Astrocyte of the hippocampus (primary cell): ENCODE measurements at places on chromosomes 11 and 22.
A peak's percentile ranks its signal among the peaks of the same experiment; 100 is the strongest.

DNA sequence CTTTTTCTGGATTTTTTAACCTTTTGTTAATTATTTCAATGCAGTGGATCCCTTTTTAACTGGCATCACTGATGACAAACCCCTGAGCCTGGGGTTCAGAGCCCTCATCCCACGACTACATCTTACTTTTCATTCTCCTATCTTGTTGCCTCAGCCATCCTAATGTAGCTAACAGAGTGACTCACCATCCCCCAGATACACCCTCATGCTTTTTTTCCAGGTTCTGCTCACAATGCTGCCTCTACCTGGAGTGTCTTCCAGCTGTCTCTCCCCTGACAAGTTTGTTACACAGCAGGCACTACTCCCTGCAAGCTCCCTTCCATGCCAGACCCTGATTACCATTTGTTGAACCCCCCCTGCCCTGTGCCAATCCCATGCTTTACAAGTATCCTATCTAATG lies 135.4 kb downstream of the NCAM1 start:
- DNase-seq, result no peak

- no peak for DNase-seq
These were observed 1.8 kb upstream of the LRRC75B start for GRCh38 chr22:24594569-24595120.

GRCh38 chr11:114082767-114083181 lies 23.3 kb downstream of the ZBTB16 start:
- peak; percentile 59 for DNase-seq

DNA sequence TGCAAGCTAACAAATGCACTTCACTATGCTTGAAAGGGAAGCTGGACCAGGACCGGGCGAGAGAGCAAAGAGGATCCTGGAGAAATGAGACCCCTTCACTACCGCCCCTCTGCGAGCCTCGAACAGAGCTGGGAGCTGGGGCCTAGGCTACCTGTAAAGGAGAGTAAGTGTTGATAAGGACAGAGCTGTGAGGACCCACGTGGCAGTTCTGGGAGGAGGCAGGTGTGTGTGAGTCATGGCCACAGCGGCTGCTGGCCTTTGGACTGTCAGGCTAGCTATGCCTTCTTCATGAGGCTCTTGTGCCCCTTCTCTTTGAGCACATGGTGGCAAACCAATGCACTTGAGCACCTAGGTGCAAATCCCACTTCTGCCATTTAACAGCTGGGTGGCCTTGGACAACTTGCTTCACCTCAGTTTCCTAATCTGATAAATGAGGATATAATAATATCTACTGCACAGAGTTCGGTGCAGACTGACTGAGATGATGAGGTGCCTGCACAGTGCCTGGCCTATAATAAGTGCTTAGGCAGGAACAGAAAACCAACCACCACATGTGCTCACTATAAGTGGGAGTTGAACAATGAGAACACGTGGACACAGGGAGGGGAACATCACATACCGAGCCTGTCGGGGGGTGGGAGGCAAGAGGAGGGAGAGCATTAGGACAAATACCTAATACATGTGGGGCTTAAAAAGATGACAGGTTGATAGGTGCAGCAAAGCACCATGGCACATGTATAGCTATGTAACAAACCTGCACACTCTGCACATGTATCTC lies 35.3 kb upstream of the KCNJ11 start:
- no peak for DNase-seq

DNA sequence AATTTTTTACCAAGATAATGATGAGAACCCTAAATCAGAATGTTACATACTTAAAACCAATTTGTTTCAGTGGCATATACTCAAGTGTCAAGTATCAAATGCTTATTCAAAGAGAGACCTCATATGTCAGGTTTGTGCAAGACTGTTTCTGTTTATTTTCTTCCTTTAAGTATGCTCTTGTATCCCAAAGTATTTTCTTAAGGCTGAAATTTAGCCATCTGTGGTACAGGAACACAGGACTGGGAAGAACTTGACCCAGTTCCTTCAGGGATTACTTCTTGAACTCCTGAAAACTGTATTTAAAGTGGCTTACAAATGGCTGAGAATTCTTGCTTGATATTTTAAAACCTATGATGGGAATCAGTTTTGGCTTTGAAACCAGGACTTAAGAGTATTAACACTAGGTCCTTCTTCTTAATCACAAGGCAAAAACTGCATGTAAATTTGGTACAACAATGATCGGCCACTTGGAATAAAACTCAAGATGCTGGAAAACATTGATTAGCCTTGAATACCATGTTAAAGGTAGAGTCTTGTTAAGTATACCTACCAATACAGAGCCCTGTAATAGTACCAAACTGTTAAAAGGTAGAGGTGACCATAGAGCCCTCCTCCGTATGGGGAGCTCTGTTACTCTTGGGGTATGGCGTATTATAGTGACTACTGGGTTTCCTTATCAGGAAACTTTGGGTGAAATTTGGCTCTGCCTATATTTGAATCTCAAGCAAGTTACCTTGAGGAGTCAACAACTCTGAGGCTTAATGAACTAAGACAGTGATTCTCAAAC lies 95.9 kb downstream of the BLID start:
- DNase-seq, result no peak

DNA sequence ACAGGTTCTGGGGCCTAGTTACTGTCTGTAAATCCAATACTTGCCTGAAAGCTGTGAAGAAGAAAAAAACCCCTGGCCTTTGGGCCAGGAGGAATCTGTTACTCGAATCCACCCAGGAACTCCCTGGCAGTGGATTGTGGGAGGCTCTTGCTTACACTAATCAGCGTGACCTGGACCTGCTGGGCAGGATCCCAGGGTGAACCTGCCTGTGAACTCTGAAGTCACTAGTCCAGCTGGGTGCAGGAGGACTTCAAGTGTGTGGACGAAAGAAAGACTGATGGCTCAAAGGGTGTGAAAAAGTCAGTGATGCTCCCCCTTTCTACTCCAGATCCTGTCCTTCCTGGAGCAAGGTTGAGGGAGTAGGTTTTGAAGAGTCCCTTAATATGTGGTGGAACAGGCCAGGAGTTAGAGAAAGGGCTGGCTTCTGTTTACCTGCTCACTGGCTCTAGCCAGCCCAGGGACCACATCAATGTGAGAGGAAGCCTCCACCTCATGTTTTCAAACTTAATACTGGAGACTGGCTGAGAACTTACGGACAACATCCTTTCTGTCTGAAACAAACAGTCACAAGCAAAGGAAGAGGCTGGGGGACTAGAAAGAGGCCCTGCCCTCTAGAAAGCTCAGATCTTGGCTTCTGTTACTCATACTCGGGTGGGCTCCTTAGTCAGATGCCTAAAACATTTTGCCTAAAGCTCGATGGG lies 13.5 kb downstream of the PIK3IP1 start:
- no peak for DNase-seq

DNA sequence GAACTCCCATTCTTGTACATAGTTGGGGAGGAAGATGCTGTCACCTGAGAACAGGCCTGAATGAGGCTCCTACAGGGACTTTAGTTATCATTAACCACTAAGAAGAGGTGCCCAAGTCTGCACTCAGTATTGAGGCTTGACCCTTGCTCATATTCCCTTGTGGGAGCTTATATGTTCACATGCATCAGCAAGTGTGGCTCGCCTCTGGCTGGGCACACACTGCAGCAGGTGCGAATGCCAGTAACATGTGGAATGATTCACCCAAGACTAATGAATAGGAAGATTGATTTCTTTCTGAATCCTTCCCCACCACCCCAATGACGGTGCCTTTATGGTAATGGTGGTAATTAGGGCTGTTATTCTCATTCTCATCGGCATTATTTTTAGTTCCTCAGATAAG lies 127.3 kb downstream of the FEZ1 start:
- DNase-seq, result no peak

DNA sequence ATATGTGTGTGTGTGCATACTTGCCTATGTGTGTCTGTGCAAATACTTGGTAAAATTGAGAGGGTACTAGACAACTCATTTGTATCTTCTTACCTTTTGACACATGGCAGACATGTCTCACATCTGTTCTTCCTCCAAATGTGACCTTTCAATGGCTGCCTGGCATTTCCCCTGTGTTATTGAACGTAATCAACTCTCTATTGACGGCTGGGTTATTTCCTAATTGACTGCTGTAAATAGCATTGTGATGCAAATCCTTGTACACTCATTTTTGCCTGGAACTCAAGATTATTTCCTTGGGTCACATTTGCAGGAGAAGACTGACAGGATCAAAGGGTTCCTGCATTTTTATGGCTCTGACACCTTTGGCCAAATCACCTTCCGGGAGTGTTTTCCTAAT lies 37.4 kb downstream of the KCNQ1 start:
- no peak for DNase-seq

DNA sequence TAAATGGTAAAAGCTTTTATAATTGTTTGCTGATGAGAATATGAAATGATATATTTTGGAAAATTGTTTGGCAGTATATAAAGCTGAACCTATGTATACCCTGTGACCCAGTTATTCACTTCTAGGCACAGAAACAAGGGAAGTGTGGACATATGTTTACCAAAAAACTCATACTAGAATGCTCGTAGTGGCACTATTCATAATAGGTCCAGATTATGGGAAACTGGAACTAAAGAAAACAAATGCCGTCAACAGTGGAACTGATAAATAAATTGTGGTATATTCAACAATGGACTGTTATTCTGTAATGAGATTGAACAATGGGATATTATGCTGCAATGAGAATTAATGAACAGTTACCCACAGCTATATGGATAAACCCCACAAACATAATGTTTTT lies 32.8 kb downstream of the CSTPP1 start:
- DNase-seq, result no peak

- peak; percentile 28 for DNase-seq
These were observed 17.5 kb downstream of the JAM3 start for GRCh38 chr11:134086376-134086775.

DNA sequence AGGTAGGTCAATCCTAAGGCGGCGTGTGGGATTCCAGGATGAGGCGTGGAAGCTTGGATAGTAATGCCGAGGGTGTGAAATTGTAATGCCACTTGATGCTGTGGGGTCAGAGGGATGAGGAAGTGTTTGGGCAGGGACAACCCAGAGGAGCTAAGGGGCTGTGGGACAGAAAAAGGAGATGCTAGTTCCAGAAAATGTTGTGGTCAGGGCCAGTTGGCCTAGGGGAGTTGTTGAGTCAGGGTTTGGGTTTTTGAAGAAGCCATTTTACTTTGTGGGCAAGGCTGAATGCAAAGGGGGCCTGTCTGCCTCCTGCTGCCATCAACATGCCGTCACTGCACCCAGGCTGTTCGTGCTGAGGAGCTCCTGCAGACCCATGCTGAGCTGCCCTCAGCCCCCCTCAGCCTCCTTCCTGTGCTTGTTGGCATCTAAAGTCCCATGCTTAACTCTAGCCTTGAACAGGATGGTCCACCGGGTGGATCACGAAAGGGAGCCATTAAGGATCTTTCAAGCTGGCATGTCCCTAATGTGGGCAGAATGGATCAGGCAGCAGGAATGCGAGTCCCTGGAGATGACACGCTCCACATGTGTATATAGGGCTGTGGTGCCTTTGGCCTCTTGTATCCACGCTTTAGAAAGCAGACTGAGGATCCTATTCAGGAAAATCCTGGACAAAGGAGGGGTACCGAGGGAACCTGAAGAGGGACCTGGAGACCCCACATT lies 2.1 kb downstream of the C11orf16 start:
- DNase-seq, result peak; percentile 16

DNA sequence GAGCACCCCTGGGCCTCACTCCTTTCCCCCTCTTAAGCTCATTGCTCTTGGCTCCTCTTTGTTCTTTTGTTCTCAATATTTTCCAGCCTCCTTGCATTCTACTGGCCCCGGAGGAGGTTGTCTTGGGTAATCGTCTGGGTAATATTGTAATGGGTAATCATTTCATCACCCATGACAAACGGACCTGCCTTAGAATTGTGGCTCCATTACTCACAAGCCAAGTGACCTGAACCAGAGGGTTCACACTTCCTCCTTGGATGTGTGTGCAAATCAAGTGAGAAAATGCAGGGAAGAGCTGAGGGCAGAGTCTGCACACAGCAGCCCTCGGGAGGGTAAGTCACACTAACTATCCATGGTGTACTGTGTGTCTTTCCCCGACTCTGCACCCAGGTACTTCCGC lies 305.0 kb downstream of the BUD13 start:
- no peak for DNase-seq

DNA sequence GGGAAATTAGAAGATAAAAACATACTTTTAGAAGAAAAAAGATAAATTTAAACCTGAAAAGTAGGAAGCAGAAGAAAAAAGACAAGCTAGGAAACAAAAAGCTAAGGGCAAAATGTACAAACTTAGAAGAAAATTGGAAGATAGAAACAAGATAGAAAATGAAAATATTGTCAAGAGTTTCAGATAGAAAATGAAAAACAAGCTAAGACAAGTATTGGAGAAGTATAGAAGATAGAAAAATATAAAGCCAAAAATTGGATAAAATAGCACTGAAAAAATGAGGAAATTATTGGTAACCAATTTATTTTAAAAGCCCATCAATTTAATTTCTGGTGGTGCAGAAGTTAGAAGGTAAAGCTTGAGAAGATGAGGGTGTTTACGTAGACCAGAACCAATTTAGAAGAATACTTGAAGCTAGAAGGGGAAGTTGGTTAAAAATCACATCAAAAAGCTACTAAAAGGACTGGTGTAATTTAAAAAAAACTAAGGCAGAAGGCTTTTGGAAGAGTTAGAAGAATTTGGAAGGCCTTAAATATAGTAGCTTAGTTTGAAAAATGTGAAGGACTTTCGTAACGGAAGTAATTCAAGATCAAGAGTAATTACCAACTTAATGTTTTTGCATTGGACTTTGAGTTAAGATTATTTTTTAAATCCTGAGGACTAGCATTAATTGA lies 1.0 kb downstream of the MALAT1 start:
- no peak for DNase-seq

DNA sequence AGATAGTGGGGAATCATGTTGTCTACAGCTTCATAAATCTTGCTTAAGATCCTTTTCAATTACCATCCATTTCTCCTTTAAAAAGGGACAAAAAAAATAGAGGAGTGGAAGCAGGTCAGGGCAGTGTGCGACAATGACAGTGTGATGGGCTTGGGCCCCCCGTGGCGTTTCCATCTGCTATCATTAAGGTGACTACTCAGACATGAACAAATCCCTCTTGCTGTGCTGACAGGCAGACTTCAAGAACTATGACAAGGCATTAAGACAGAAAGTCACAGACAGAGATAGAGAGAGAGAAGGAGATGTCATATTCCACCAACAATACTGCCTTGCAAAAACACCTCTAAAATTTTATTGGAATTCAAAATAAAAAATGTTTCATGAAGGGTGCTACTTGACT lies 263.2 kb downstream of the DCDC1 start:
- no peak for DNase-seq

DNA sequence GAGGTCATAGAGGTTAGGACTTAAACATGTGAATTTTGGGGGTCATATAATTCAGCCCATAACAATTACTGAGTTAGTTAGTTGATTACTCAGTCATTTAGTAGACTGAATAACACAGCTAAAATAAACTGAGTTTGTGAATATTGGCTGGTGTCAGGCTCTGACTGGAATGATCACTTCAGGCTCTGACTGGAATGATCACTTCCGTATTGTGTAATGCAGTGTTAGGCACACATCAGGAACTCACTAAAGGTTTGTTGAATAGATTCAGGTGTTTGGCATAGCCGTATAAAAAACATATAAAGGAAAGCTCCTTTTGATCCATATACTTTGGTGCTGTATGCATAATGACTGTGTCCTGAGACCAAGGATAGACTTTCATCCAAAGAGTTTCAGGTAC lies 610.5 kb downstream of the INSC start:
- no peak for DNase-seq

GRCh38 chr11:92828556-92828955 lies 140.9 kb upstream of the MTNR1B start:
- no peak for DNase-seq

GRCh38 chr11:96781082-96781481 lies 391.3 kb downstream of the JRKL start:
- DNase-seq, result no peak

GRCh38 chr11:117195258-117195657 lies 3.9 kb upstream of the TAGLN start:
- DNase-seq, result no peak
